Erythroblast (primary cell): ENCODE measurements at places on chromosomes 6 and 20.

- no peak for DNase-seq
Measured at GRCh38 chr6:54428431-54428830, 120.2 kb downstream of the TINAG start.

- no peak for DNase-seq
Measured at GRCh38 chr6:142925575-142926110, 19.3 kb downstream of the HIVEP2 start.

DNA sequence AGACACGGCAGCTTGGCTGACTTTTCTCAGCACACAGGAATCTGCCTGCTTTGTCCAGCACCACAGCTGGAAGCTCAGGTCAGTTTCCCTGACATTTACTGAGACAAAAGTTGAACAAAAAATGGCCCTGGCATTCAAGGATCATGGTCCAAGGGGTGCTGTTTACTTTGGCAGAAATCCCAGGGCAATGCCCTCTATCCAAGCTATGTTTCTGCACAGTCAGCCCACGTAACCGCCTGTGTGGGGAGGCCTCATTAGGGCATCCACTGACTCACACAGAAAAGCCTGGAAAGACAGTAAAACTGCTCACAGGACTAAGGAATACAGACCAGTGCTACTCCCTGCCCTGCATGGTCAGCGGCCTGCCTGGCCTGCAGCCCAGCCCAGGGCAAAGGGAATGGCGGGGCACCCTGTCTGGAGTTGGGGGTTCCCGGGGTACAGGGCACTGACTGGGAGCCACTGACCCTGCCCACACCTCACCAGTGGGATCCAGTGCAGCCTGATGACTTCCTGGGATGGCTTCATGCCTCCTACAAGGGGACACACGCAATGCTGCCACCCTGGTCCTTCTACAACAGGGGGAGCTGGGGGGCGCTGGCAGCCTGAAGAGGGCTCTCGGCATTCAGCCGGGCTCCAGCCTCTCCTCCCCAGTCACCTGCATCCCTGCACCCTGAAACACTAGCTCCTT, 77.1 kb downstream of the NINL start:
- no peak for DNase-seq

DNA sequence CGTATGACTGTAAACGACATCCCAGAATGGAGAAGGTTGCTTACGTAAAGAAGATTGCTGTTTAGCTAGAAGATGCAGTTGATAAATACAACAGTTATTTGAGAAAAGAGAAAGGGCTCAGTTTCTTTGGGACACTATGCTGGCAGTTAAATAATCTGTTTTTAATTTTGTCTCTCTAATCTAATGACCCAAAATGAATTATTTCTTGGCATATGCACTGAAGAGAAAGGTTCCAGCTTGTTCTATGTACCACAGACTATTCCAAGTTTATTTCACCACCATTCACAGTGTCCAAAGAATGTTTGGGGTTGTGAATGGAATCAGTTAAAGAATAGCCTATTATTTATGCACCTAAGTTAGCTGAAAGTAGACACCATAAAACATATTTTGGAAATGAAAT, 449.9 kb downstream of the RNF144B start:
- DNase-seq, result no peak

- no peak for DNase-seq
Measured at GRCh38 chr6:99364026-99364425, 14.6 kb upstream of the FAXC start.

- peak; percentile 35 for DNase-seq
Measured at GRCh38 chr6:119535332-119535731, 185.8 kb upstream of the MAN1A1 start.

DNA sequence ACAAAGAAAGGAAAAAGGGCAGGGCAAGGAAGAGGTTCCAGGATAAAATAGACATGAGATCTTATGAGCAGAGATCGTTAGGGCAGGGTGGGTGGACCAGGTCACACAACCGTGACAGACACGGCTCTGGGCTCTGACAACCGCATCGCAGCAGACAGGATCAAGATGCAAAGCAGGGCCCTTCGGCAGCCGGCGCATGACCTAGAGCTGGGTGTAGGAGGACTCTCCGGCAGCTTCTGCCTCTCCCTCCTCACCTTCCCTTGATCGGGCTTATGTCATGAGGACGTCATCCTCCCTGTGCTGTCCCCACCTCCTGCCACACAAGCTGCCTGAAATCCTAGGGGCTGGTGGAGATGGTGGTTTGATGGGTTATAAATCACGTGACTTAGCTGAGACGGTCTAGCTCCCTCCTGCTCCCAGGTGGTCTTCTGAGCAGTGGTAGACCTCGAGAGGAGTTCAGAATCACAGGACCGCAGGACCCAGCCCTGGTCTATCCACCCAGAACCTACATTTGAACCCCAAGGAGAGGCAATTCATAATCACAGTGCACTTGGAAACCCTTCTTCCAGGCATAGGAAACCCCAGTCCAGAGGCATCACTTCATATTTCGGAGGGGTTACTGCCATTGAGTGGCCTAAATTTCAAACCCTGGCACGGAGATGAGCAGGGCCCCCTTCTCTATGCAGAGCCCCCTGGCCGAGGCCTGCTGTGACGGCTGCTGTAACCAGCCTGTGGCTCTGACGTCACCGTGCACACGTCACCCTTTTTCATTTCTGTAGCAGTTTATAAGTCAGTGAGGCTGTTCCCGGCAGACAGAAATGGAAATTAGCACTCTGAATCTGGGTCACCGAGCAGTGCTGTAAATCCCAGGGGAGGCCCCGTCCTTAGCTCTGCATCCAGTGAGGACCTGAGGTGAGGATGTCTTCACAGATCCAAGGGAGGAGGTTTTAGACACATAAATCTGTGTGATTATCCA, 8.7 kb upstream of the CCR6 start:
- no peak for DNase-seq

GRCh38 chr6:21186479-21187055, 407.0 kb upstream of the SOX4 start:
- DNase-seq, result no peak

DNA sequence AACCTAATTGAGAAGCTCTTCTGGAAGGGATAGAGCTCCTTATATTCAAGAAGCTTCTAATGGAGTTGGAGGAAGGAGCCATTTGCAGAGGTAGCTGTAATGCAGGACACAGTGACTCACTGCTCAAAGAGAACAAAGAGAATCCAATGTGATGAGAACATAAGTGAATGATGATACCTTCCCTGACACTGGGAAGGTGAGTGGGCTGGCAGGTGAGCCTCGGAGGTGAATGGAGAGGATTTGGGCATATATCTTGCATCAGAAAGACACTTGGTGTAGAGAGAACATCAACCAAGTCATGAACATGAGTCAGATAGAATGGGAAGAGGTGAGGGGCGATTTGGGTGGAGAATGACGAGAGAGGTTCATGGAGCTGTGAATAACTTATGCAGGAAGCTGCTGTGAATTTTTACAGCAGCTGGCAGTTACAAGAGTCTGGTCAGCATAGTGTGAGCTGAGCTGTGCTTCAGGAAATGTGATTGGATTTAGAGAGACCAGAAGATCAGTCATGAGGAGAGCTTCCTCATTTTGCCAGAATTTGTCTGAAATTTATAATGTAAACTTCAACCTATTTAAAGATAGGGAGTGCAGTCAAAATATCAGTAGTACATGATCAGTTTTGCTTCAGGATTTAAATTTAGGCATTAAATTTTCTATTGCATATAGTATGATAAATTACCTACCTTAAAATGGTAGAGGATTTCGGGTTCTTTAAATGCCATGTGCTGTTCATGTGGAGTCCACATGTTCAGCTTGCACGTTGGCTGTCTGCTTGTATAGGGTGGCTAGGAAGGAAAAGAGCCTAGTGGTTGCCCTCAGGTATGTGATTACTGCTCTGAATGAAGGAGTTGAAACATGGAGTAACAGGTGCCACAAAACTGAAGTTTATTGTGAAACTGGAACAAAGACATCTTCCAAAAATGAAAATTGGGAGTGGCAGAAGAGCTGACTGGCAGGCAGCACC, 59.2 kb upstream of the KIF25 start:
- no peak for DNase-seq

GRCh38 chr6:31634131-31634530, 13.6 kb downstream of the PRRC2A start:
- no peak for DNase-seq

GRCh38 chr6:41715795-41716515, 19.5 kb downstream of the TFEB start:
- DNase-seq, result no peak

GRCh38 chr6:53496797-53497375, 48.0 kb downstream of the GCLC start:
- DNase-seq, result no peak

DNA sequence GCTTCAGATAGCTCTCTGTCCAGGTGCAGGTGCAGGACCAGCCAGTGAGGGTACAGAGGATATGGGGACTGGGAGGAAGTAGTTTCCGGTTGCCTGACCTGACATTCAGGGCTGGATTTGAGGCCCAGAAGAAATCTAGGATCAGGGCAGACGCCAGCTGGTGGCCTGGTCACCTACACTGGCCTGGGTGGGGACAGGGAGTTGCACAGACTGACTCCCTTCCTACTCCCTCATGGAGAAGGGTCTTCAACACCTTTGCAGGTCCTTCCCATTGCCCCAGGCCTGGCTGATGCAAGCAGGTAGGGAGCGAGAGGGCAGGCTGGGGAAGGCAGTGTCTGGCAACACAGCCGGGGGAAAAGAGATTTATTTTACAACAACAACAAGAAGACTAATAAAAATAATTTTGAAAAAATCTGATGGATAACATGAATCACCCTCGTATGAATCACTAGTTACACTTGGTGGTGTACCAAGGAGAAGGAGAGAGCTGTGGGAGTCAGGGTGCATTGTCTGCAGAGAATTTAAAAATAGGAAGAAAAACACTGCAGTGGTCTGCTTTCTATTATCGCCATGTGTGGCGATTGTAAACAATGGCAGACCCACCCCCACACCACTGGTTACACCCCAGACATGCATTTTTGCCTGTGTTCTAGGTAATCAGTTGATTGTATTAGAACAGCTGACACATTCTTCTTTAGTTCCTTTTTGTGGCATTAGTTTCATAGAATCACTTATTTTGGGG, 62.3 kb upstream of the SNX9 start:
- DNase-seq, result no peak

GRCh38 chr20:1932971-1933370, 37.8 kb downstream of the SIRPA start:
- no peak for DNase-seq

GRCh38 chr6:34055223-34055933, 90.5 kb downstream of the GRM4 start:
- DNase-seq, result peak; percentile 75

GRCh38 chr6:155187106-155187505, 76.7 kb upstream of the CLDN20 start:
- DNase-seq, result no peak

- no peak for DNase-seq
Measured at GRCh38 chr6:72620871-72621290, 983 bp upstream of the KCNQ5 start.
